ENCODE measurements at places on chromosomes 6 and 20.

GRCh38 chr6:21360336-21360735, 233.2 kb upstream of the SOX4 start:
- DNase-seq: no peak

GRCh38 chr20:21100578-21101452, 5.3 kb downstream of the LINC00237 start:
- peak; percentile 32 for DNase-seq

- no peak for DNase-seq
Observed at GRCh38 chr6:134730013-134730412, 219.9 kb downstream of the ALDH8A1 start.

DNA sequence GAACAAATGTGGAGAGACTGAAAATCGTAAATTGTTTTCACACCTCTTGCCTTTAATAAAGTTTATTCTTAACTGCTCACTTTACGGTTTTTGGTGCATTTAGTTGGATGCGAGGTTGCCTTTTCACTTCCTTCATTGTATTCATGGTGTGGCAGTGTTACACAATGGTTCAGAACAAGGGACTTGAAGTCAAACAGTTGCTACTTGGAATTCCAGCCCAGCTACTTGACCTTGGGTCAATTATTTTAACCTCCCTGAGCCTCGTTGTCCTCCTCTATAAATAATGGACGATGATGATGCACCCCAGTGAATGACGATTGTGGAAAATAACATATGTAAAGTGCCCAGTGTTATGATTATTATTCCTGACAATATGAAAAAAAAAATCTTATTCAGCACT, 72.3 kb downstream of the CARMIL1 start:
- DNase-seq: no peak

GRCh38 chr20:19451923-19452295, 239.5 kb downstream of the SLC24A3 start:
- DNase-seq: no peak

DNA sequence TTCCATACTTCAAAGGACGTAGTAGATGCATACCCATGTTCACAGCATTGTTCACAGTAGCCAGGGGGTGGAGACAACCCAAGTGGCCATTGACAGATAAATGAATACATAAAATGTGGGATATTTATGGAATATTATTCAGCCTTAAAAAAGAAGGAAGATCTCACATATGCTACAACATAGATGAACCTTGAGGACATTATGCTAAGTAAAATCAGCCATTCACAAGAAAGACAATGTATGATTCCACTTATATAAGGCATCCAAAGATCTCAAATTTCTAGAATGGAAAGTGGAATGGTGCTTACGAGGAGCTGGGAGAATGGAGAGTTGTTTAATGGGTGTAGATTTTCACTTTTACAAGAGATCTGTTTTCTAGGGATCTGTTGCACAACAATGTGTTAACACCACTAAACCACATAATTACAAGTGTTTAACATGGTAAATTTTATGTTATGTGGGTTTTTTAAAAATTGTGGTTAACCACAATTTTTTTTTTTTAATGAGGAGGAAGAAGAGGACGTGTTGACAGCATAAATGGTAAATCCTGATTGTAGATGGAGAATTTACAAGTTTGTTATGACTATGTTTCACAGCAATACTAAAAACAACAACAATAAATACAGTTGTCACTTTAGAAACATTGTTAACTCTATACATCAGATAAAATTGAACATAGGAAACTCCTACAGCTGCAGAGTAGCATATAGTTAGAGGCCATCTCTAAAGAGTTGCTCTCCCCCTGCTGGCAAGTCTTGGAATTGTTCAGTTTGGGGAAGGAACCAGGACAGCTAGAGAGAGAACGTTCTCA, 41.6 kb downstream of the CCN2 start:
- peak; percentile 87 for DNase-seq

DNA sequence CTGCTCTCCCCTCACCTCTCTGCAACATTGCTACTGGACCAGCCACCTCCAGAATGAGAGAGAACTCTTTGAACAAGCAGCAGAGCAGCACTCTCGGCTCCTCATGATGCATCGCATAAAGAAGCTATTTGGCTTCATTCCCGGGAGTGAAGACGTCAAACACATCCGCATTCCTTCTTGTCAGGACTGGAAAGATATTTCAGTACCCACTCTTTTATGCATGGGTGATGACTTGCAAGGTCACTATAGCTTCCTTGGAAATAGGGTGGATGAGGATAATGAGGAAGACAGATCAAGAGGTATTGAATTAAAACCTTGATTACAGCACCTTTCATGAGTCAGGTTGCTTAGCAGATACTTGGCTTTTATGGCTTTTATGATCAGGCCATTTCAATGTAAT, 4.3 kb downstream of the CALHM4 start:
- DNase-seq: no peak

DNA sequence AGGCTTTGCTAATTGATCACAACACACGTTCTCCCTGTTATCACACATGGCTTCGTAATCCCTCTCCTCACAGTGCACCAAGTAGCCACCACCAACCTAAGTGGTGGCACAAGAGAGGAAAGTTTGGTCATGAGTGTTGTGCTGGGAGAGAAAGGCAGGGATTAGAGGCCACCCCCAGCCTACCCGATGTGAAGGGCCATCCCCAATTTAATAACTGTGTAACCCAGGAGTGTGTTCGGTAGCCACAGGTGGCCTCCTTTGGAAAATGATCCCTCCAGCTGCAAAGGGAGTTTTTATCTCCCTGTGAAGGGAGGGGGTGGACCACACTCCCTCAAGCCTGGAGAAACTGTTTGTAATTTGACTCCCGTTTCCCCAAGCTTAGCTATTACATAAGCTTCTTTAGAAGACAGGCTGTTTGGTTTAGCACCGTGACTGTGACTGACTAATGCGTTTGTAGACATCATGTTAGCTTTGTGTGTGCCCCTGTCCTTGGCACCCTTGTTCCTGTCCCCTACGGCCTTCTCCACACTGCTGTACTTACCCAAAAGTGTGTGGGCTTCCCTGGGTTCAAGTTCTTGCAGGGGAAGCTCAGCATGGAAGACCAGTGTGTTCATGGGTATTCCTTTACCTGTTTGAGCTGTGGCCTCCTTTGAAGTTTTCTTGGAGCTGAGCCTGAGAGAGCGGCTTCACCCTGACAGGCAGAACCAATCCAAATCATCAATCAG, 20.6 kb downstream of the PPP1R16B start:
- DNase-seq: no peak

GRCh38 chr6:5366941-5367340, 105.6 kb downstream of the FARS2 start:
- DNase-seq: no peak

DNA sequence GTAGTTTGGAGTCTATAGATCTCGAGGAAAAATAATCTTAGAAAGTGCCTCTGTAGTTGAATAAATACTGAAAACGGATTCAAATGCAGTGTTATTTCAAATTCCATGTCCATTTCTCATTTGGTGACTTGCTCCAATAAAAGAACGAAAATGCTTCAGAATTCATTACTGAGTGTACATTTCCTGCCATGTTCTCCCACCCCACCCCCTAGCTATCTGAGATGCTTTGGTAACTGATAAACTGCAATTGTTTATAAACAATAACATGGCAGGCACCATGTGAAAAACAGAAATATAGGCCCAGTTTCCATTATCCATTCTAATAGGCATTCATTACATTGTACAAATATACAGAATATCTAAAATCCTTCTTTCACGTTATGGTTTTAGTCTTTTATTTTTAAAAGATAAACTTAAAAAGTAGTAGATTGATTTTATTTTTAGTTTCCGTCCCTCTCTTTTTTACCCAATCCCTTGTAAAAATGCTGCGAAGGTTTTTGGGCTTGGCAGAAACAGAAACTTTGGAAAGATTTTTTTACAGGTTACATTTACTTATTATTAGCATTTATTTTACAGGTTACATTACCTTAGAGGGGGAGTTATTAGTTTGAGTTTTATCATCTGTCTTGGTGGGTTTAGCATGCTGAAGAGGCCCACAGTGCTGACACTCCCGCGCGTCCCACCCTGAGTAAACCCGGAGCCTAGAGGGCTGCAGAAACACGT, 1.5 kb downstream of the FAM162B start:
- DNase-seq: no peak

- no peak for DNase-seq
Observed at GRCh38 chr6:38319256-38320212, 320.2 kb downstream of the BTBD9 start.

DNA sequence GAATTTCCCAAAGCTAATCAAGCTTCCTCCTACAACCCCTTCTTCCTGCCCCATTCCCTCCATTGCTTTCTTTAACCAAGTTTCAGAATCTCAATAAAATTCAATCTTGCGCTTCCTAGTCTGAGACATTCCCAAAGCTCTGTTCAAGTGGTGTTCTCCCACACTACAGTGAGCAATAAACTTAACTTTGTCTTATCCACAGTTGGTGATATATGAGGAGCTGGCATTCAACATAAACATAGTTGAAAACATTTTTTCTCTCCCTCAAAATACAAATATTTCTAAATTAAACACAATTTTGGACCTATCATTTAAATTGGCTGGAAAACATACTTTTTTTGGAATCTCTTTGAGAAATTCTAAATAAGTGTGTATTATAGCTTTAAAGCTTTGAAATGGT, 129.7 kb upstream of the HMGCLL1 start:
- DNase-seq: no peak

DNA sequence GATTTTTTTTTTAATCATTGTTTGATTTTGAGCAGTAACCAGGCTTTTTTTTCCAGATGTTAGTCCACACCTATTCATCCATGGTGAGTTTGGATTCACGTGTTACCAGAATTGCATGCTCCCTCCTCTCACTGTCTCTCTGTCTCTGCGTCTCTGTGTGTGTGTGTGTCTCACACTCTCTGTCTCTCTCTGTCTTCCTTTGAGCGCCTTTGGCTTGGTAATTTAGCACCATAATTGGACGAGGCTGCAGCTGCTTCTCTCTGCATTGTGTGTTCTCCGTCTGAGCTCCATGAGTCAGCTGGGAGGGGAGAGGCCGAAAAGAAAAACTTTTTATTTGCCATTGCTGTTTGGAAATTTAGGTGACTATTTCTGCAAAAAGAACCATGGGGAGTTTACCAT, 3.4 kb downstream of the TFAP2B start:
- DNase-seq: no peak

GRCh38 chr6:13453771-13454251, 33.6 kb downstream of the GFOD1 start:
- DNase-seq: no peak

DNA sequence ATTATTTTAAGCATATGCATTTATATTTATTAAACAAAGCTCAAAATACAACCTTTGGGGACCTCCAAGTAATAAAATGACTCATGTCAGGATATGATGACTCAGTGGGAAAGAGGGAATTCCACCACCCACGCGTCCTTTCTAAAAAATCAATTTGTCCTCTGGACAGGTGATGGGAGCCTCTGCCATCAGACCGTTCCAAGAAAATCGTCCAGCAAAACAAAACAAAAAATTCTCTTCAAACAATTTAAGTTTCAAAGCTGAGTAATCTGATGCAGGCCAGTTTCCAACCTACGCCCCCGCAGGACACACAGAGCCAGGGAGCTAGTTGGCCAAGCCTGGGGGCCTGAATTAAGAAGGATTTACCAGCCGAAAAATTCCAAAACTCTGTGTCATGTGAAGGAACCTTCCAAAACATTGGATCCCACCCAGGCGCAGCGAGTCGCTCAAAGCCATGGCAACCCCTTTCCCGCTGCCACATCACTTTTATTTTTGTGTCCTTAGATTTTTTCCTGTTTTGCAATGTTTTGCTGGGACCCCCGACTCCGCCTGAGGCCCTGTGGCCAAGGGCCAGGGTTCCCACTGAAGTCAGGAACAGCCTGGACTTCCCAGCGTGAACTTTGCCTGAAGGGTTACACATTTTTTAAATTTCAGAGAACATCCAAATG, 95.3 kb downstream of the NFATC2 start:
- DNase-seq: no peak

DNA sequence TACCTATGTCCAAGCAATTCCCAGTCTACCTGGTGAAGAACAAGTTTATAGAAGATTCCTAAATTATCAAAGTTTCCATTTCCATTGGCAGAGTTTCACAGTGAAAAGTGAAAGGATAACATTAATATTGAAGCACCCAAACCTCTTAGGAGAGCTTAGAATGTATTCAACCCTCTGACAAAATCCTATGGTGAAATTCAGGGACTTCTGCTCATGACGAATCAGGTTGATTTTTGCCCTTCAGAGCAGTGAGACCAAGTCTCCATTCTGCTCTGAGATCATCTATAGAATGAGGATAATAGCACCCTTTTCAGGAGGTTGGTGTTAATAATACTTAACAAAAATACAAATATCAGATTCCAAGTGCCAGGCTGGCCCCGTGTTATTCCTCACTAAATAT, 15.5 kb downstream of the SERPINB1 start:
- DNase-seq: no peak

GRCh38 chr6:35718911-35719381, 17.9 kb upstream of the ARMC12 start:
- DNase-seq: no peak

GRCh38 chr20:38997622-38998021, 35.5 kb downstream of the DHX35 start:
- DNase-seq: no peak

GRCh38 chr6:150189122-150189521, 46.3 kb downstream of the PPP1R14C start:
- DNase-seq: no peak

GRCh38 chr20:31829731-31830130, 10.6 kb downstream of the MYLK2 start:
- no peak for DNase-seq

DNA sequence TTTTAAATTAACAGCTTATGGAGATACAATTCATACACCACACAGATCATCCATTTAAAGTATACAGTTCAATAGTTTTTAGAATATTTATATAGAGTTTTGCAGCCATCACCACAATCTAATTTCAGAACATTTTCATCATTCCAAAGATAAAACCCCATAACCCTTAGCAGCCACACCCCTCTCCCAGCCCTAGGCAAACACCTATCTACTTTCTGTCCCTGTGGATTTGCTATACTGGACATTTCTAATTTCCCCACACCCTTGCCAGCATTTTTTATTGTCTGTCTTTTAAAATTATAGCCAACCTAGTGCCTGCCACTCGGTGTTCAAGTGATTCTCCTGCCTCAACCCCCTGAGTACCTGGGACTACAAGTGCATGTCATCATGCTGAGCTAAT, 23.0 kb upstream of the AKAP7 start:
- no peak for DNase-seq

DNA sequence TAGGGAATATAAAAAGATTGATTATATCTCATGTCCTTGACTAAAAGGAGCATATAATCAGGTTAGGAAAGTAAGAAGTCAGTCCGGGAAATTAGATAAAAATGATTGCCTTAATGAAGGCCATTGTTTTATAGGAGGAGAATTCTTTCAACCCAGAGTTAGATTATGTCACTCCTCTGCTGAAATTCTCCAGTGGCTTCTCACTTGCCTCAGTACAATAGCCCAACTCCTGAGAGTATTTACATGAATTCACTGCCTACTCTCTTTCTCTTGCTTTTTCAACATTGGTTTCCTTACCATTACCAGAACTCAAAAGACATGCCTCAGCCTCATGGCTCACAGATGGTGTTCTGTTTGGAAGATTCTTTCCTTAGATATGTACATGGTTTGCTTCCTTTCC, 114.9 kb downstream of the EPHA7 start:
- DNase-seq: no peak

- no peak for DNase-seq
Observed at GRCh38 chr6:3368685-3369084, 88.2 kb downstream of the SLC22A23 start.
